Subcutaneous preadipocyte (primary cell): ENCODE measurements at places on chromosomes 2 and 18. TPM values are rescaled to one million over a fixed set of nuclear protein-coding genes. Genes with fewer than 3 reads are reported as not detected.

Gene FAM124B
- not detected in 2 replicates for total RNA-seq

Gene MC5R
- total RNA-seq: not detected in 2 replicates

Gene TRIM43
- total RNA-seq: not detected in 2 replicates

Gene CYP26B1
- total RNA-seq: 2.5 and 6.6 TPM in 2 replicates

Gene DCDC2C
- not detected in 2 replicates for total RNA-seq

Gene HJURP
- total RNA-seq: 15.1 and 34.6 TPM in 2 replicates

Gene FAM228B
- 3.9 and 5.1 TPM in 2 replicates for total RNA-seq

Gene REG1B
- total RNA-seq: not detected in 2 replicates

Gene GCG
- total RNA-seq: not detected in 2 replicates

Gene SCYGR4
- total RNA-seq: not detected in 2 replicates

Gene CD207
- total RNA-seq: not detected in 2 replicates

Gene EFEMP1
- total RNA-seq: 72.9 and 296 TPM in 2 replicates

Gene SALL3
- total RNA-seq: not detected in 2 replicates

Gene TAF4B
- total RNA-seq: 10.7 and 12.3 TPM in 2 replicates
